ENCODE measurements at places on chromosomes 7 and 10.
A peak's percentile ranks its signal among the peaks of the same experiment; 100 is the strongest.

- no peak for DNase-seq
Measured at GRCh38 chr7:70712942-70713341, 419.0 kb upstream of the GALNT17 start.

- DNase-seq, result no peak
Measured at GRCh38 chr7:64099656-64100531, 54.7 kb downstream of the ZNF727 start.

GRCh38 chr10:12966067-12966466 lies 35.4 kb downstream of the CCDC3 start:
- no peak for DNase-seq

GRCh38 chr10:86775056-86775869 lies 18.8 kb downstream of the BMPR1A start:
- DNase-seq, result no peak

GRCh38 chr10:15200626-15201025 lies 32.1 kb upstream of the NMT2 start:
- DNase-seq, result no peak

DNA sequence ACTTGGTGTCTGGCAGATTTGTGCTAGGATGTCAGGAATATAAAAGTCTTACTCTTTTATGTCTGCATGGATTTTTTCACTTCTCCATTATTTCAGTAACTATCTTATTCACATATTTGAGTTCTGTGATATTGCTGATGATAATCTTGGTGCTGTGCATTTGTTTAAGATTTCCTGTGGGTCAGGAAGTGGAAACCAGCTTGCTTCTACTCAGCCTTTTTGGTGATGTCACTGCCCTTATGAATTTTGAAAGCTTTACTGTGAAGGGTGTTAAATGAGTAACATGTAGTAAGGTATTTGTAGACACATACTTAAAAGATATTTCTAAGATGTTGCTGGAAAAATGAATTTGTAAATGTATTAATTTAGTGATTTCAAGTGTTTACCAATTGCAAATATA lies 69.5 kb upstream of the VOPP1 start:
- peak; percentile 3 for DNase-seq

- DNase-seq, result no peak
Measured at GRCh38 chr10:95214369-95214768, 20.3 kb downstream of the ACSM6 start.

DNA sequence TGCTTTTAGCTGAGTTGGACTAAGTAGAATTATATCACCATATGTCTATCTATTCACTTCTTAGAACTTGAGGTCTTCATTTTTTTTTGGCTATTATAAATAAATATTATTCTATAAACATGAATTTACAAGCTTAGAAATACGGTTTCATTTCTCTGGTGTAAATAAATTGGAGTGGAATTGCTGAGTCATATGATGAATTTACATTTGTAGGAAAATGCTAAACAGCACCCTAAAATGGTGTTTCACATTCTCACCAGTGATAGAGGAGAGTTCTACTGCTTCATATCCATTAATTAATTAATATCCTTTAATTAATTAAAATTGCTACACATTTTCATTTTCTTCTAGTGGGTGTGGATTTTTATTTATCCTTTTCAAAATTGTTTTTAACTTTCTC lies 318.3 kb downstream of the MDFIC start:
- no peak for DNase-seq

DNA sequence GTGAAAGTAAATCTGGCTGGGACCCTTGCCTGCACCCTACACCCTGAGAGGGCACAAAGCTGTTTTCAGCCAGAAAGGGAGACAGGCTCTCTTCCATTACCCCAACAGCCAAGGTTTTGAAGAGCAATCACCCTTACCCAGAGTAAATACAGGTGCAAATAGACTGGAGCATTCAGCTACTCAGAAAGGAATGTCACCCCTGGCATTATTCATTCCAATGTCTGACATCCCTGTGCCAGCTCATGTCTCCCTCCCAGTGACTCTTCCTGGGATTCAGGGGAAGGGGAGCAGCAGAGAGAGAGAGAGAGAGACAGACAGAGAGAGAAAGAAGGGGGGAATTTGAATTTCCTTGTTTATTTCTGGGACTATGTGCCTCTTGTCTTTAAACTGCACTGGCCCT lies 611.8 kb downstream of the SORCS3 start:
- DNase-seq, result no peak

DNA sequence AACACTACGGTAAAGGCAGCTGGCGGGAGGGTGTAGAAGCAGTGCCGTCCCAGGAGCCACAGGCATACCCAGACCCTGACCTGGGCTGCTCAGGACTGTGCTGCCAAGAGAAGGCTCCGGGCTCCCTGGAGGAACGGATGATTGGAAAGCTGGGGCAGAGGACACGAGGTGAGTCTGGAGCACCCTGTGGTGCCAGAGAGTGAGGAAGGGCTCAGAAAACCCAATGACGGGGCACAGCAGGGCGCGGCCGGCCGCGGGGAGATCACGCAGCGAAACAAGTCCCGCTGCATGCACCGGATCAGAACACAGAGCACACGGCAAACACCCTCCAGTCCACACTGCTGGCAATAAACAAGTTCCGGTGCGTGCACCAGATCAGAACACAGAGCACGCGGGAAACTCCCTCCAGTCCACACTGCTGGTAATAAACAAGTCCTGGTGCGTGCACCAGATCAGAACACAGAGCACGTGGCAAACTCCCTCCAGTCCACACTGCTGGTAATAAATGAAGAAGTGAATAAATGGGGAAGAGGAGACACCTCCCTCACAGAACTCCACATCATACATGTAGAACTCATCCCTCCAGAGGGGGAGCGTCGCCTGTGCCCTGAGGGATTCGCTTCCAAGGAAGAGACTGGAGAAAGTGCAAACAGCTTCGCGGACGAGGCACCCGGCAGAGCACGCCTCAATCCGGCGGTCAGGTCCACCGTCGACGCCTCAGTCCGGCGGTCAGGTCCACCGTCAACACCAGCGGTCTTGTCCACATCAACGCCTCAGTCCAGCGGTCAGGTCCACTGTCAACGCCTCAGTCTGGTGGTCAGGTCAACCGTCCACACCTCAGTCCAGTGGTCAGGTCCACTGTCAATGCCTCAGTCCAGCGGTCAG lies 265.0 kb downstream of the MAD1L1 start:
- no peak for DNase-seq

DNA sequence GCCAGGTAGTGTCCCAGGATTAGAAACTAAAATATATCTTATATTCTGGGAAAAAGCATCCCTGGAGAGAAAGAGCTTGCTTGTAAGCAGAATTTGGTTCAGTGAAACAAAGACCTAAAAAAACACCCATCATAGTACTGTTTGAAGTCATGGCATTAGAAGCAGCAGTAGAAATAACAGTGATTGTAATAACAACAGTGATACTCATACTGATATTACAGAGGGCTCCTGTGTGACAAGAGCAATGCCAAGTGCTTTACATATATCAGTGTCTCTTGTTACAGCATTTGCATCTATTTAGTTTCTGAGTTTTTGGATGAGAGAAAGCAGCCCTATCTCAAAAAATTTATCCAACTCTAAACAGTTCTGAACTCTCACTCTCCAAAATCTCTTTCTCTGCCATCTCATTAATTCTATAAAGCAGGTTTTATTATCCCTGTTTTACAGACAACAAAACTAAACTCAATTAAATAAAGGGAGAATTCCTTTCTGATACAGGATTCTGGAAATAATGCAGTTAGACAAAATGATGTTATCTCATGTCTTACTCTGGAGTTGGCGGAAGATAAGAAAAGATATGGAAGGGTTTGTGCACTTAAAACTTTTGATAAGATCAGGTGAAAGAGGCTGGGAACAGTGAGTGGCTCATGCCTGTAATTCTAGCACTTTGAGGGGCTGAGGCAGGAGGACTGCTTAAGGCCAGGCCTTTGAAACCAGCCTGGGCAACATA lies 146.5 kb upstream of the AOAH start:
- DNase-seq, result no peak

GRCh38 chr7:5143935-5144903 lies 45.8 kb upstream of the WIPI2 start:
- DNase-seq, result peak; percentile 81

GRCh38 chr10:124325998-124326636 lies 92.6 kb downstream of the OAT start:
- DNase-seq, result no peak

DNA sequence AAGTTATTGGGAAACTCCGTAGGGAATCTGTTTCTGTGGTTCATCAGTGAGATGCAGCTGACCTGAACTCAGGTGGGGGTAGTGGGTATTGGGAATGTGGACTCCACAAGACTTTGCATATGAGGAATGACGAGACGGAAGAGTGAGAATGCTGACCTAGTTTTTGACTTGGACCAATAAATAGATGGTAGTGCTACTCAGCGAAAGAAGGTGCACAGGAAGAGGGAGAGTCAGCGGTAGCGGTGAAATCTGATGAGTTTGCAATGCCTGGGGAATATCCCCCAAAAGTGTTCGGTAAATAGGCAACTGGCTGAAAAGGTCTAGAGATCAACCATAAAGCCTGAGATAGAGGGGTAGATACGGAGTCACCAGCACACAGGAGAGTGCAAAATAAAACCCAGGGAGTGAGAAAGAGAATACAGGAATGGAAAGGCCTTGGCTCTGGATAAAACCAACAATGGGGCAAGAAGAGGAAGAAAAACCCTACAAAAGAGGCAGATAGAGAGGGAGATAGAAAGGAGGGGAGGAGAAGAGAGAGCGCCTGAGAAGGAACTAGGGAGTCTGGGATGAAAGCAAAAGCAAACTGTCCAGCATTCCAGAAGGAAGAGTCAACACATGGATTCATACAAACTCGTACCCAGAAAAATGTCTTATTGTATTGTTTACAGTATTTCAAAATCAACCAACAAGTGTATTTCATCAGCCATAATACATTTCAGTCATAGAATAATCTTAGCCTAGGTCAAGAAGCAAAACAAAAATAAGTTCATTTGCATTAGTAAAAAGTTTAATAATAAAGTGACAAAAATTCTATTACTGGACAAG lies 5.4 kb downstream of the ARHGAP21 start:
- DNase-seq, result no peak

- DNase-seq, result no peak
Measured at GRCh38 chr10:19930936-19931893, 115.0 kb downstream of the PLXDC2 start.

DNA sequence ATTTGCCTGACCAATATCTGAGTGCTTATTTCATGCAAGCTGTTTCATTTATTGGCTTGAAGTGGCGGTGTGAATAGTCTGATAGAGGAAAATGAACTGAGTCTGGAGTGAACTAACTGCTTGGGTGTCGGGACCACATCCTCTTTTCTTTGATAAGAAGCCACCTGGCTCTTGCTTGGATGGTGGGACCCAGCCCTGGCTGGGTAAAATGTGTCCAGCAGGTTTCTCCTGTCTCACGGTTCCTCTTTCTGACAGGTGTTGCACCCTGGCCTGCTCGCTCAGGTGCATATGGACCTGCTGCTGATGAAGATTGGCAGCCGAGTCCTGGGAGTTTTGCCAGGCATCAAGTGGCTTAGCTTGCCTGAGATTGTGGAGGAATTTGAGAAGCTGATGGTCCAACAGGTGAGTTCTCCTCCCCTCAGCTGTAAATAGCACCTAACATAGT lies 1.6 kb downstream of the ADCK2 start:
- no peak for DNase-seq

DNA sequence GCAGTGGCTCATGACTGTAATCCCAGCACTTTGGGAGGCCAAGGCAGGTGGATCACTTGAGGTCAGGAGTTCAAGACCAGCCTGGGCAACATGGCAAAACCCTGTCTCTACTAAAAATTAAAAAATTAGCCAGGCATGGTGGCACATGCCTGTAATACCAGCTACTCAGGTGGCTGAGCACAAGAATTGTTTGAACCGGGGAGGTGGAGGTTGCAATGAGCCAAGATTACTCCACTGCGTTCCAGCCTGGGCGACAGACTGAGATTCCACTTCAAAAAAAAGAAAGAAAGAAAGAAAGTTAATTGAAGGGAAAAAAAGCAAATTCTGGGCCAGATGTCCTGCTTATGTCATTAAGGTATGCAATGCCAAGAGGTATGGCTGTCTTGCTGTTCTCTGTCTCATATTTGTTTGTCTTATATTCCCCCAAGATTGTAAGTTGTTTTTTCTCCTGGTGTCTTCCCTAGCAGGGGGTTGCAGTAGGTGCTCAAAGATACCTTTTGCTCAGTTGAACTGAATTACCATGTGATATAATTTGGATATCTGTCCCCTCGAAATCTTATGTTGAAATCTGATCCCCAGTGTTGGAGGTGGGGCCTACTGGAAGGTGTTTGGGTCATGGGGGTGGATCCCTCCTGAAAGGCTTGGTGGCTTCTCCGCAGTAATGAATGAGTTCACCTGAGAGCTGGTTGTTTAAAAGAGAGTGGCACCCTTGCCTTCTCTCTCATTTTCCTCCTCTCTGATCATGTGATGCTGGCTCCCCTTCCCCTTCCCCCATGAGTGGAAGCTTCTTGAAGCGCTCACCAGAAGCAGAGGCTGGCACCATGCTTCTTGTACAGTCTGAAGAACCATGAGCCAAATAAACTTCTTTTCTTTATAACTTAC lies 60.9 kb downstream of the MYOF start:
- no peak for DNase-seq

GRCh38 chr7:131383417-131384285 lies 56.0 kb downstream of the MKLN1 start:
- DNase-seq, result no peak

GRCh38 chr7:116328161-116328560 lies 117.8 kb downstream of the TES start:
- no peak for DNase-seq

All from CD4-positive, alpha-beta T cell treated with Interleukin-6 for 4 hours (primary cell).